ENCODE measurements at places on chromosomes 2 and 18. TPM values are rescaled to one million over a fixed set of nuclear protein-coding genes. Genes with fewer than 3 reads are reported as not detected.
A peak's percentile ranks its signal among the peaks of the same experiment; 100 is the strongest.

GRCh38 chr2:122063716-122064115, 308.3 kb downstream of the TSN start:
- peak; percentile 29 for DNase-seq

GRCh38 chr2:5287558-5288334, 404.4 kb upstream of the SOX11 start:
- no peak for DNase-seq

Gene SERPINB12
- not detected for total RNA-seq

Gene UGT1A10
- not detected for total RNA-seq

GRCh38 chr2:120881981-120882788, 146.5 kb downstream of the GLI2 start:
- no peak for DNase-seq

Gene AP1S3
- total RNA-seq = 5.7 TPM

DNA sequence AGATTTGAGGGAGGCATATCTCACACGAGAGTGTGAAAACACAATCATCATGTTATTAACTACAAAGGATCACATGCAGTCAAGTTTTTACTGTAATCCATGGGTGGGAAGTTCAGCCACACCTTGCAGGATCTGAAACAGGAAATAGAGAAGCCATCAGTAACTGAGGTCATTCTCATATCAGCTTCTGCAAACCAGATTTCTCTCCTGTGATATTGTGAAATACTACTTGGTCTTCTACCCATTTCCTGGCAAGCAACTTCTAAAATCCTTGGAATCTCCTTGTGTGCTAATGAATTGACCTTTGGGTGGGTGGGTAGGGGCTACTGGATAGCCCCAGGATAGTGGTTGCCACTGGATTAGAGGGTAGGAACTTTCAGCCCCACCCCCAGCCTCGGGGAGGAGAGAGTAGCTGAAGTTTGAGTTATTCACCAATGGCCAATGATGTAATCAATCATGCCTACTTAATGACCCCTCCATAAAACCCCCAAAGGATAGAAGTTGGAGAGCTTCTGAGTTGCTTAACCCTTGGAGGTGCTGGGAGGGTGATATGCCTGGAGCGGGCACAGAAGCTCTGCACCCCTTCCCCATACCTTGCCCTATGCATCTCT, 25.6 kb upstream of the TGIF1 start:
- DNase-seq = no peak

DNA sequence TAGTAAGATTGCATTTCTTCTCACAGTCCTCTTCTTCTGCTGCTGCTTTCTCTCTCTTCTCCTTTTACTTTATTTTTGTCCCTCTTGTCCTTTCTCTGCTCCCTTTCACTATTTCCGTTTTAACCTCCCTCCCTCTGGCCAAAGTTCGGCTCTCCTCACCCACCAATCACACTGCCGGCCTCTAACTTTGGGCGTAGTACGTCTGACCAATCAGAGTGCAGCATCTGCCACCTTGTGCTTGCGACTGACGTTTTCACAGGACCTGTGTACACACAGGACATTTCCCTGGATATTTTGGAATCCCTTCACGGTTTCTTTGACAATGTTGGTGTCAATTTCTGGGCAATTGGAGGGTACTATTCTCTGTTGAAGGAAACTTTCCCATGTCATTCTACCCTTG, 22.6 kb upstream of the ICOS start:
- DNase-seq = no peak

Gene FAM210A
- 20.2 TPM for total RNA-seq

Gene RTP5
- total RNA-seq = not detected

- DNase-seq = no peak
These were observed 416.6 kb downstream of the TMX3 start for GRCh38 chr18:68298330-68298729.

DNA sequence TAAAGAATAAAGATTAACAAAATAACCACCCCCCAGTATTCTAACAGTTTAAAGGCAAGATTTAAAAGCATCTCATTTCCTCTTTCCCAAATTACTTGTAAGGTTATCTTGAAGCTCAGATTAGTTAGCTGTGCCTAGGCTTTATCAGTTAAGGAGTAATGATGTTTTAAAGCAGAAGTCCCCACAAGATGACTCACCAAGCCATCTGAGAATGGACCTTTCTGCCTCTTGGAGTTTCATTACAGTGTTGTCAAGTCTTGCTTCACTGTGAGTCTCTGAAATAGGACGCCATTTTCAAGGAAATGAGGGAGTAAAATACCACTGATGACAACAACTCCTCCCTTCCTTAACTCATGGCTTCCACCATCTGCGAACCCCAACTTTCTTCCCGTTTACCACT, 35.9 kb downstream of the ZNF385B start:
- DNase-seq = no peak

DNA sequence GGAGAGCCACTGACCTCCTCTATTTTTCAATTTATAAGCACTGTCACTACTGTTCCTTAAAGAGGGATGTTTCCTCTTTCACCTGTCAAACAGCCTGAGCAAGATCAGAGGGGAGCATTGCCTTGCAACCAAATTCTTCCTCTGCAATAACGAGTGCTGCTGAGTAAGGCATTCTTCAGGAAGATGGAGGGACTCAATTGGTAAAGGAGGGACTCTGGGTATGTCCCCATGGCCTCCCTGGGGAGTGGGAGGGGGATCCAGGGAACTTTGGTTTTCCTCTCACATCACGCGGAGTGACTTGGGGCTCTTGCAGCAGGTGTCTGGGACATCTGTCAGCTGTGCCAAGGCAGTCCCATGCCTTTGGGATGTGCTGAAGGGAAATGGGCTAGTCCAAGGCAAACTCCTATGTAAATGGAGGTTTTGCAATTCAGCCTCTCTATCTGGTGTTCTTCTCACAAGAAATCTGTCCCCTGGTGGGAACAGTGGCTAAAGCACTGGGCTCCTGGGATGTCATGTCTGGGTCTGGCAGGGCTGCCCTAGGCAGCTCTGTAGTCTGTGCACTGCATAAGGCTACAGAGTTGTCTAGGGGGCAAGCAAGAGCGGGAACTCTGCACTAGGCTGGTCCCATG, 14.4 kb upstream of the HES6 start:
- DNase-seq = no peak

Gene DSEL
- 85.6 TPM for total RNA-seq

Gene BMP10
- not detected for total RNA-seq

DNA sequence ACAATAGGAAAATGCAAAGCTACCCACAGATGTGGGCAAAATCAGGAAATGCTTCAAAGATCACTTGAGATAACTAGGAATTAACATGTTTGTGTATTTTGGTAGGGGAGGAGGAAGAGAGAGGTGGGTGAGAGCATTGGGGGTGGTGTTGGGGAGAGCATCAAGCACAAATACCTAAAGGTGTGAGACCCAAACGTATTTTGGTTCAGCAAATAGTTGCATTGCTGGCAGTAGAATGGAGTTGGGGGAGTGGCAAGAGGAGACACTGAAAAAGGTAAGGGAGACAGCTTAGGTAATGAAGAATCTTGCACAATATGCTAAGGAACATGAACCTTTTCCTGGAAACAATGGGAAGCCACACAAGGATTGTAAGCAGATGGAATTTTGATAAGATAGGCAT, 1.5 kb upstream of the PELI1 start:
- DNase-seq = no peak

GRCh38 chr2:145530653-145531052, 1010.7 kb upstream of the ZEB2 start:
- no peak for DNase-seq

Gene CRACDL
- not detected for total RNA-seq

DNA sequence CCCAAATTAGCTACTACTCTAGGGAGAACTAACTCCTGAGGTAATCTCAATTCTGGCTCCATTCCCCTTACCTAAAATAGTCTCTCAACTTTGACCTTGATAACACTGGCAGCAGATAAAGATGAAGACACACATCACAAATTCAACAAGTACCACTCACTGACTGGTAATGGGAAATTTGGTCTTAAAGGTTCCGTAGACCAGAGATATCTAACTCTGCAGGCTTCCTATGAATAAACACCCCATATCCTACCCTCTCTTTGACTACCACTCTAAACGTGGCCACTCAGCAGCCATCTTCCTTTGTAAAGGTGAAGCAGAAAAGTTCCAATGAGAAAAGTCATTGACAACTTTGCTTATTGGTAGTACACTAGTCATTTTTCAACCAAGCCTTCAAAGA, 38.6 kb upstream of the GALNT5 start:
- no peak for DNase-seq

Gene ALPG
- total RNA-seq = not detected

Measured in HFFc6 (cell line).